ENCODE measurements at places on chromosomes 4 and X.
A peak's percentile ranks its signal among the peaks of the same experiment; 100 is the strongest.

DNA sequence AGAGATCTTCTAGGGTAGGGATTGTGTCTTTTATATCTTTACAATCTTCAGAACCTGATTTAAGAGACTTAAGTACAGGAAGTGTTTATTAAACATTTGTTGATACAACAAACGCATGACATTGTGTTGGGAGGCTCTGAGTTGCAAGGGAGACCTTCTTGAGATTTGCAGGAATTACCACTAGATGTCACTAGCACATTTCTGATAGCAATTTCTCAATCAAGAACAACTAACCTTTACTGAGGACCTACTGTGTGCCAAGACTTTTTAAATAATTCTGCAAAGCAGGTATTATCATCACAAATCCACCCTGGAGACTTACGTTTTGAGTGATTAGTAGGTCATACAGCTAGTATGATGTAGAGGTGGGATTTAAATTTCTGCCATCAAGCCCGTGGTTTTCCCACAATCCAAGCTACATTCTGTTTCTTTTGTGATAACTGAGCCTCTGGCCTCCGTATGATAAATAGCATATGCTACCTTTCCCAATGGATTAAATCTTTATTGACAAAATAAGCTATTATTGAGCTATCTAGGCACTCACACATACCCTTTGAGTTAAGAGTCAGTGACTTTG, 986.0 kb downstream of the CCSER1 start:
- DNase-seq = no peak

- peak; percentile 43 for DNase-seq
Observed at GRCh38 chr4:88457307-88458103, 586 bp downstream of the HERC5 start.

GRCh38 chrX:100449696-100450608, 39.9 kb upstream of the PCDH19 start:
- no peak for DNase-seq

- DNase-seq = no peak
Observed at GRCh38 chr4:147547314-147548056, 66.6 kb downstream of the EDNRA start.

GRCh38 chr4:114673306-114673705, 74.7 kb downstream of the UGT8 start:
- DNase-seq = no peak

DNA sequence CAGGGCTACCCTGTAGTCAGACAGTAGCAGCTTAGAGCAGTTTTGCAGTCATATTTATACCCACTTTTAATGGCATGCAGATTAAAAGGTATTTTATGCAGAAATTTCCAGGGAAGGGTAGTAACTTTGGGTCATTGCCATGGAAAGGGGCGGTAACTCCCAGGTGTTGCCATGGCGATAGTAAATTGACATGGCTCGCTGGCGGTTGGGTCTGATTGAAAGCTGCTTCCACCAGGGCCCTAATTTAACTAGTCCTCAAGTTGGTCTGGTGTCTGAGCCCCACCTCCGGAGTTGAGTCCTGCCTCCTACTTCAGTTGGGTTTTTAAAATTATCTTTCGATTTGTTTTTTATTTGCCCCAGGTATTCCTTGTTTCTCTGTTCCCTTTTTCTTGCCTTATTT, 70.1 kb downstream of the NAA11 start:
- no peak for DNase-seq

GRCh38 chr4:56007154-56007553, 58.4 kb downstream of the CEP135 start:
- DNase-seq = no peak

- DNase-seq = no peak
Observed at GRCh38 chr4:37422102-37422501, 177.6 kb downstream of the NWD2 start.

GRCh38 chr4:138182838-138183426, 59.2 kb downstream of the SLC7A11 start:
- DNase-seq = no peak

DNA sequence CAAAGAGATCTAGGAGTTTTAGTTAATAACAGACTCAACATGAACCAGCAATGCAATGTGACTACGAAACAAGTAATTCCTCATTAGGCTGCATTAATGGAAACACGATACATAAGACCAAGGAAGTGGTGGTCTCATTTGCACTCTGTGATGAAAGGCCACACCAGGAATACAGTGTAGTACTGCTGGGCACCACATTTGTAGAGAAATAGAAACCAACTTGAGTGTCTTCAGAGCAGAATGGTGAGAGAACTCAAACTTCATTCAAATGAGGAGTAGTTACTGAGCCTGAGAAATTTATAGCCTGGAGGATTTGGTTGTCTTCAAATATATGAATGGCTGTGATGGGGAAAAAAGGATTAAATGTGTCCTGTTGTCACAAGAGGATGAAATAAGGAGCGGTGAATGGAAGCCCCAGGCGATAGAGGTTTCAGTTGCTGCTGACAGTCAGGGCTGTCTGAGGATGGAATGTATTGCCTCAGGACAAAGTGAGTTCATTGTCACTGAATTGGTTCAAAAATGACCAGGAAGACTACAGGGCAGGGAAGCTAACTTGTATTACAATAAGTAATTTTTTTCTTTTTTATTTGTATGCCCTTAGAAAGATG, 50.9 kb downstream of the NFKB1 start:
- no peak for DNase-seq

- no peak for DNase-seq
Observed at GRCh38 chrX:38069273-38069672, 62.9 kb downstream of the SYTL5 start.

DNA sequence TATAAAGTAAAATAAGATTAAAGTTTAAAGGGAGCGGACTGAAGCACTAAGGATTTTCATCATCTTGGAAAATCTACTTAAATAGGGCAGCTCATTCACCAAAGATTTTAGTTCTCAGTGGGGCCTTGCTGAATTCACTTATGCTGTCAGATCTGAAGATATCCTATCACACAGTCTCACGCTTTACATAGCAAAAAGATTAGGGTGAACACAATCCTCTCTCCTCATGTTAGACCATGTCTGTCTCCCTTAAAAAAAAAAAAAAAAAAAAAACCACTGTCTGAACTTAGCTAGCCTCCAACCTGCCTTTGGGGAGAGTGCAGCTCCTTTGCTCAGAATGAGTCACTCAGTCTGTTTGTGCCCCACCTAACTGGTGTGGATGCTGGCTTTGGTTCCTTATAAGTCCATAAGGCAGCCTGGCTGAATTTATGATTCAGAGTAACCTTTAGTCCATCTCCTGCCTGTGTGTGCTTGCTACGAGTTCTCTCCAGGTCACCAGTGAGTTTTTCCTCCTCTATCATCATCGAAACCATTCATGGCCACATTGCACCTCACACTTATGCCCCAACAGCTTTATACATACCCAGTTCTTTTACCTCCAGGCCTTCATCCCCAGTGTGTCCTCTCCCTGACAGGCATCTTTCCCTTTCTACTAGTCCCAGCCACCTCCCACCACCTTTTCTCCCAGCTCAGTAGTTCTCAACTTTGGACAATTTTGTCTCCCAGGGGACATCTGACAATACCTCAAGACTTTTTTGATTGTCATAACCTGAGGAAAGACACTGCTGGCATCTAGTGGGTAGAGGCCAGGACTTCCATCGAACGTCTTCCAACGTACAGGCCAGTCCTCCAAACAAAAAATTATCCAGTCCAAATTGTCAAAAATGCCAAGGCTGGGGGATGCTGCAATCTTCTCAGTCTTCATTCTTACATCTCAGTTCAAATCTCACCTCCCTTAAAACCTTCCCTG, 220.7 kb upstream of the EMCN start:
- no peak for DNase-seq

DNA sequence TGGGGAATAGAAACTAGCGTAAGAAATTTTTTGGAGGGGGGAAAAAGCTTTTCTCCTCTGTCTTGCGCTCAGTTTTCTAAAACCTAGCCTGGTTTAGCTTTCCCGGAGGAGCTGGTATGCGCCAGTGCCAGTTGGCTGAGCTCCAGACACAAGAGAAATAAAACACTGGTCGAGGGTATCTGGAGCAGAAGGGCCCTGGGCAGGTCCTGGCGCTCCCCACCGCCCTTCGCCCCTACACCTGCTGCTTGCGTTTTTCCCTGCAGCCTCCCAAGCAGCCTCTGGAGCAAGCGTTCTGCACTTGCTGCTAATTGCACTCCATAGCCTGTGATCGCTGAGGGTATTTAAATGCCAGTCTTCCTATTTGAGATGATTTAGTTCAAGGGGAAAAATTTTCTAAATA, 816 bp downstream of the EREG start:
- no peak for DNase-seq

DNA sequence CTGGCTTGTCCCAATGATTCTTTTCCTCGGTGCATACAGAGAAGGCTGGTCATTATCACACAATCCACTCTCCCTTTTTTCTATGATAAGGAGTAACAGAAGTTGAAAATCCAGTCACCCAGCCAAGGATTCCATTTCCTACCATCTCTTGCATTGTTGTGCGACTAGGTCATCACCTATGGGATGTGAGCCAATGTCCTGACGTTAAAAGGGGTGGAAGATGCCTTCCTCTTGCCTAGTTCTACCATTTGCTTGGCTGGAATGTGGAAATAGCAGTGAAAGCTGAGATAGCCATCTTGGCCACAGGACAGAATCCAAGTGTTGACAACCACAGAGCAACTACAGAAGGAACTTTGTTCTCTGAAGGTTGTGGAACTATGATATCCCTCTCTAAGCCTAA, 132.2 kb upstream of the KIT start:
- DNase-seq = no peak

- no peak for DNase-seq
Observed at GRCh38 chr4:151314010-151314355, 11.4 kb downstream of the SH3D19 start.

- DNase-seq = no peak
Observed at GRCh38 chrX:64580605-64581004, 185.4 kb upstream of the MTMR8 start.

DNA sequence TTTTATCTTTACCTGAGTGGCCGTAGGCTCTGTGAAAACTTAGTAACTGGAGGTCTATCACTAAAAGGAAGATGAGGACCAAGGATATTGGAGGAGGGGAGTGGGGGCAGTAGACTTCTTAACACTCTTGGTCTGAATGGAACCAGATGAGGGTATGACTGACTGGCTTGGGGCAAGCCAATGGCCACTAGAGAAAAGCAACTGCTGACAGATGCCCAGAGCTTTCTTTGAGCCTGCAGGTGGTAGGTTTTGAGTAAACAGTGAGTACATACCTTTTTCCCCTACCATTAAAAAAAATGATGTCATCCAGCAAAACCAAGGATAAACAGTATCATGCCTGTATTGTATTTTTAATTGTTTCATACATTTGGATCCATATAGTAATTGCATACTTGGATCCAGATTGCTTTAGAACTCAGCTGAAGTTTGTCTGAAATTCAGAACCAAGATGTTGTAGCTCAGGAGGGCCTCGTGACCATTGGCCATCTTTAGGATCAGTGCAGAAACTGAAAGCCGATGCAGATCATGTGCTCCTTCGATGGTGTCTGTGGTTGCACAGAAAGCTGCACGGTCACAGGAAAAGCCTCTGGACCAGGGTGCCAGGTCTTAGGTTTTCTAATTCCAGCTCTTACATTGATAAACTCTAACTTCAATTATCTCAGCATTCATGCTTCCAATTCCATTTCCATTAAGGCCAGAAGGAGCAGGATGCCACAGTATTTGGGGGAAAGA, 131.0 kb downstream of the PDGFRA start:
- DNase-seq = no peak

GRCh38 chr4:11720292-11720691, 291.6 kb upstream of the HS3ST1 start:
- no peak for DNase-seq

DNA sequence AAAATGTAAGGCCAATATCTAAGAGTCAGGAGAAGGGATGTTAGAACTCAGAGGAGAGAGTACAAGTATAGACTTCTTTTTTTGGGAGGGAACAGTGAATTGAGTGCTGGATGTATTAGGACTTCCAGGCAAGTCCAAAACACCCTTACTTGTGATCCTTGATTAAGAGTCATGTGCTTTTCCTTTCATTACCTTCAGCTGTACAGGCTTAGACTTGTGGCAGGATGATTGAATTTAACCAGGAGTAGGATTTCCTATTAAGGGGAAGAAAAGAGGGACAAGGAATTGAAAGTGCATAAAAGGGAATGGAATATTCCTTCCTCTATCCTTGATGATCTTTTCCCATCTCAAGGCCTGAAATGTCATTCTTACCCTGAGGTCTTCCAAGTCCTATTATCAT, 606.7 kb downstream of the STIM2 start:
- DNase-seq = no peak

GRCh38 chr4:48130100-48130499, 4.0 kb downstream of the TXK start:
- DNase-seq = no peak

GRCh38 chrX:101265869-101266428, 25.2 kb downstream of the TAF7L start:
- DNase-seq = no peak

DNA sequence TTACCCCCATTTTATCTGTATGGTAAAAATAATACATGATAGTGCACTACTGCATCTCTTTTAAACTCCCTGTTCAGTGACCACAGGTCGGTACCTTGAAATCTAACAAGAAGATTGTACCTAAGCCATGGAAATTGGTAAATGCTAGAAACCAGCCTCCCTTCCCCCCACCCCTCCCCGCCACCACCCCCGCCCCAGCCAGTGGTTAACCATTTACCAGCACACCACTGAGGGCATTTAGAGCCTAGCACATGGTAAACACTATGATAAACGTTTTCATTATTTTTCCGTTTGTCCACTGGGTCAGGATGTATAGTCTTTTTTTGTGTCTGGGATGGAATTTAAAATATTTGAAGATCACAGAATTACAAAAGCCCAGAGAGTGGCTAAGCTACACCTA, 703 bp upstream of the FTSJ1 start:
- DNase-seq = no peak

- no peak for DNase-seq
Observed at GRCh38 chrX:18617407-18617750, 54.5 kb downstream of the RS1 start.

- DNase-seq = no peak
Observed at GRCh38 chr4:78345237-78345636, 206.3 kb upstream of the ANXA3 start.

- DNase-seq = no peak
Observed at GRCh38 chr4:91887926-91888325, 415.8 kb upstream of the GRID2 start.

DNA sequence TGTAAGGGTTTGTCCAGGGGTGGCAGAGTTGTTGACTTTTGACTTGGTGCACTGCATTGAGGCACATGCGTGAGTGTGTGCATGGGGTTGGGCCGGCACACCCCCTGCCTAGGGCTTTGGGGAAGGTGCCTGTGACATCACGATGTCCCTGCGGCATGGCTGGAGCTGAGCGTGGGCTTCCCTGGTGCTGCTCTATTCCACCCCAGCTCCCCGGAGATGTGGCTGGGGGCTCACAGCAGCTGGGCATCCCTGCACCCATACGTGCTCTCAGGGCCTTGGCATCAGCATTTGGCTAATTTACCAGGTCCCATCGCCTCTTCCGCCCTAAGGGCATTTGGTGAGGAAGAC, 5.7 kb downstream of the PSAPL1 start:
- DNase-seq = no peak

DNA sequence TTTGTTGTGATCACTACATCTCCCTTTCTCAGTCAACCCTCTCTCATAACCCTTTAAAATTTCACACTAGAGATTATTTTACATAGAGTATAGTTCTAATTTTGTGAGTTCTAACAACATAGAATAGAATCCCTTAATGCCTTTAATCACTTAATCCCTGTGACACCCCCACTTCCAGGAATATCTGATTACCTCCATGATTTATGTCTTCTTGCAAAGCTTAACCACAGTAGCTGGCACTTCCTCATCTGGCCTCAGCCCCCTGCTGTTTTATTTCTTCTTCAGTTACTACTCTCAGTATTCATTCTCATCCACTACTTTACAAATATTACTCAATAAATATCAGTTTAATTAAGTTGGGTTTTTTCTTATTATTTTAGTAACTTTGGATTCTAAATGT, 340.9 kb downstream of the CENPC start:
- DNase-seq = no peak

- no peak for DNase-seq
Observed at GRCh38 chrX:45788941-45789348, 588.3 kb upstream of the DIPK2B start.

Measured in activated CD8-positive, alpha-beta memory T cell treated with anti-CD3 and anti-CD28 coated beads, Interleukin-2, amount 50 U/mL, for 4 hours (primary cell).